ENCODE measurements at places on chromosomes 6 and 20. TPM values are rescaled to one million over a fixed set of nuclear protein-coding genes. Genes with fewer than 3 reads are reported as not detected.

GRCh38 chr20:45032781-45033180 is 66.5 kb downstream of the STK4 start:
- peaks cover 12% of the 10 kb centered on the region for H3K4me1 ChIP-seq
- H3K4me3 ChIP-seq, result no peak overlapping the region
- H3K27ac ChIP-seq, result no peak overlapping the region
- no peak for DNase-seq

- H3K36me3 ChIP-seq, result peaks cover 6% of the 10 kb centered on the region
- H3K27ac ChIP-seq, result no peak overlapping the region
- DNase-seq, result peak; percentile 34
- no peaks in the 10 kb centered on the region for H3K27me3 ChIP-seq
- H3K4me3 ChIP-seq, result no peak overlapping the region
Measured at GRCh38 chr20:32285621-32286371, 8.3 kb downstream of the KIF3B start.

GRCh38 chr20:37347347-37347823 is 1.4 kb downstream of the SRC start:
- peaks cover 18% of the 10 kb centered on the region for H3K4me1 ChIP-seq
- no peak overlapping the region for H3K4me3 ChIP-seq
- H3K36me3 ChIP-seq, result no peaks in the 10 kb centered on the region
- no peak for DNase-seq

MDFI gene
- 144 TPM for total RNA-seq

DNA sequence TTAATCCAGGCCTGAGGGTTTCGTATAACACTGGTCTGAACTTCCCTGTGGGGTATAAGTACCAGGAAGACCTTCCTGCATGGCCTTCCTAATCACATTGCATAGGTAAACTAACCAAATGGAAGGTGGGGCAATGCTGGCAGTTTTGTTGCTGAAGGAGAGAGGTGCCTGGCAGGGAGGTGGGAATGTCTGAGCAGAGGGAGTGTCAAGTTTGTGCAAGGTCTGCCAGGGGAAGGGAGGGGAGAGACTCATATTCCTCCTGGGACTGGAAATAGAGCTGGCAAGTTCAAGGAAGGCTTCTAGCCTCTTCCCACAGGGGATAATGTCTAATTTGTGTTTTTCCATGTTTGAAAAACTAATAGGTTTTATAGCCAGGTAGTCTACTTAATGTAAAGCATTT is 70.6 kb downstream of the HDDC2 start:
- H3K4me3 ChIP-seq, result no peak overlapping the region
- no peak for DNase-seq
- H3K36me3 ChIP-seq, result no peaks in the 10 kb centered on the region
- H3K27me3 ChIP-seq, result no peaks in the 10 kb centered on the region
- no peak overlapping the region for H3K27ac ChIP-seq

DNA sequence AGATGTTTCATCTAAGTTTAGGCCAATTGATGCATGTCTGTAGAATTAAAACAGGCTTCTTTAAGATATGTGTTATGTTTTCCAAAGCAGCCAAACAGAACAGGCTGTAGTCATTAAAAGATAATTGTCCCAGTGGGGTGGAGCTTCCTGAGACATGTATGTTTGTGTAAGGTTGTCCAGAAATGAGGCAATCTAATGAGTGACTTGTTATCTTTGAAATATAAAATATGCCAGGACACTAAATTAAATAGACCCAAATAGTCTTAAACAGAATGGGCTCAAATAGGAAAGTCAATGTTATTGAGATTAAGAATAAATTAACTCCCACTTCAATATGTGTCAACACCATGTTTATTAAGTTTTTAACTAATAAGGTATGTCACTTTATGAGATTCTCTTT is 204.7 kb upstream of the RNF217 start:
- H3K27ac ChIP-seq, result no peak overlapping the region
- no peaks in the 10 kb centered on the region for H3K4me1 ChIP-seq
- no peak for DNase-seq
- H3K27me3 ChIP-seq, result no peaks in the 10 kb centered on the region
- H3K4me3 ChIP-seq, result no peak overlapping the region

- no peak overlapping the region for H3K4me3 ChIP-seq
- no peaks in the 10 kb centered on the region for H3K27me3 ChIP-seq
- H3K4me1 ChIP-seq, result peaks cover 23% of the 10 kb centered on the region
- DNase-seq, result peak; percentile 82
- H3K27ac ChIP-seq, result peak overlapping the region; percentile 75
Measured at GRCh38 chr6:143806282-143807102, 36.6 kb upstream of the LTV1 start.

DNA sequence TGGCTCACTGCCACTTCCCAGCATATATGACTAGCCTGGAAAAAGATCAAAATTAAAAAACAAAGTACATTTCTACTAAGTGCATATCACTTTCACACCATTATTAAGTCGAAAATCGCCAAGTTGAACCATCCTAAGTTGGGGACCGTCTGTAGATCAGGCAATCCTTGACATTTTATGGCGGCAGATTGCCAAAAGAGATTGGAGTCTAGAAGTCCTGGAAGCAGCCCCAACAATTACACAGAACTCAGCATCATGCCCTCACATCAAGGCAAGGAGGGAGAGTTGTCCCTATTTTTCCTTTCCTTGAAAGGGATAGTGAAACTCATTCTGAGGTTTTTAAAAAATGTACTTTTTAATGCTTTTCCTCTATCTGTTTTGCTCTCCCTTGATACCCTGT is 30.7 kb downstream of the SLC22A3 start:
- H3K4me1 ChIP-seq, result no peaks in the 10 kb centered on the region
- DNase-seq, result no peak
- H3K4me3 ChIP-seq, result no peak overlapping the region
- no peaks in the 10 kb centered on the region for H3K27me3 ChIP-seq

ELOVL4 gene
- total RNA-seq, result 10.4 TPM

PDYN gene
- not detected for total RNA-seq

GRCh38 chr6:133435065-133435728 is 194.0 kb downstream of the EYA4 start:
- no peaks in the 10 kb centered on the region for H3K36me3 ChIP-seq
- DNase-seq, result no peak
- H3K4me3 ChIP-seq, result no peak overlapping the region
- H3K27me3 ChIP-seq, result no peaks in the 10 kb centered on the region
- H3K27ac ChIP-seq, result no peak overlapping the region

CD40 gene
- total RNA-seq, result 4.1 TPM

DNA sequence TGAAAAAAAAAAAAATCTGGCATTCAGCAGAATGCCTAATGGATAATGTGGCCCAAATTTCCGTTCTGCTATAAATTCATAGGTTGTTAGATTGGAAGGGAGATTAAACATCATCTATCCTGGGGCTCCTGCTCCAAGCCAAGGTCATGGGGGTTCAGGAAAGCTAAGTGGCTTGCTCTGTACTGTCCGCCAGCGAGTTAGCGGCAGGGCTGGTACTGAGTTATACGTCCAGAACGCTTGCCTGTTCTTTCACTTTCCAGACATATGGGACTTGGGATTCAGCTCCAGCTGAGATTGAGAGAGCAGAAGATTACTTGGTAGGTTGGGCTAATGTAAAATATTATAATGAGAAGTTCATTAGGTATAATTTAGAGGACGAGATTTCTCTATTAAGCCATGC is 858 bp downstream of the RWDD1 start:
- peak overlapping the region; percentile 99 for H3K4me3 ChIP-seq
- peak overlapping the region; percentile 90 for H3K27ac ChIP-seq
- H3K4me1 ChIP-seq, result peaks cover 6% of the 10 kb centered on the region

ENPP3 gene
- total RNA-seq, result 0.19 TPM

MAPK13 gene
- 4.5 TPM for total RNA-seq

GRCh38 chr6:20582586-20583443 is 48.6 kb downstream of the CDKAL1 start:
- no peak overlapping the region for H3K4me3 ChIP-seq
- H3K4me1 ChIP-seq, result no peaks in the 10 kb centered on the region
- DNase-seq, result no peak

JAG1 gene
- 278 TPM for total RNA-seq

- H3K4me3 ChIP-seq, result no peak overlapping the region
- H3K27ac ChIP-seq, result no peak overlapping the region
- H3K36me3 ChIP-seq, result no peaks in the 10 kb centered on the region
- DNase-seq, result peak; percentile 86
Measured at GRCh38 chr6:150256618-150257272, 112.1 kb upstream of the IYD start.

DNA sequence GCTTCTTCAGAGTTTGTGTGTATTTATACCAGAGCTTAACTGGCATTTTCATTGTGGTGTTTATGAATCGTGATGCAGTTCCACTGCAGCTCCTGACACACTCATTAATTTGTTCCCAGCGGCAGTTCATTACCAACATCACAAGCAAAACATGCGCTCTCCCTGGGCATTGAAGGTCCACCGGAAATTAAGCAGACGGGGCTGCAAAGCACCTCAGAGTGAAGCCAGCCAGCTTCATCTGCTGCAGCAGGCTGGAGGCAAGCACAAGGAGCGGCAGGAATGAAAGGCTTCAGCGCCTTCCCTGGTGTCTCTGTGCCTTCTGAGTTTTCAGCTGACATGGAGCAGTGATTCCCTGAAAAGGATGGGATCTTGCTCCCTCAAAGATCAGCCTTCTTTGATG is 246.0 kb upstream of the SPTLC3 start:
- no peaks in the 10 kb centered on the region for H3K36me3 ChIP-seq
- H3K27me3 ChIP-seq, result no peaks in the 10 kb centered on the region
- no peak overlapping the region for H3K27ac ChIP-seq
- H3K4me1 ChIP-seq, result no peaks in the 10 kb centered on the region

EDN3 gene
- not detected for total RNA-seq
